Right ventricle myocardium inferior (tissue), 1 donor: ENCODE measurements at places on chromosomes 5 and 9.

DNA sequence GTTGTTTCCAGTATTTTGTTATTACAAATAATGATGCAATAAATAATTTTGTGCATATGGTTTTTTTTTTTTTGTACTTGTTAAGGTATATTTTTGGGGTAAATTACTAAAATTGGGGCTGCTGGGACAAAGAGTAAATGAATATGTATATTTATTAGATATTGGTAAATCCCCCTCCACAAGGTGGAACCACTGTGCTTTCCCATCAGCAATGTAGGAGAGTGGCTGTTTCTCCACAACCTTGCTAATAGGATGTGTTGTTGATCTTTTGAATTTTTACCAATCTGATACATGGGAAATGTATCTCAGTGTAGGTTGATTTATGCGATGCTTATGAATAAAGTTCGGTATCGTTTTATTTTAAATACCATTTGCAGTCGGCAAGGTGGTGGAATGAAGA is 118.1 kb downstream of the TRPM3 start:
- no peak for DNase-seq

- DNase-seq = no peak
These were observed 111.3 kb downstream of the NUDT12 start for GRCh38 chr5:103451261-103451660.

GRCh38 chr5:72600391-72600981 is 93.3 kb upstream of the ZNF366 start:
- DNase-seq = no peak

- no peak for DNase-seq
These were observed 550.8 kb downstream of the CDH9 start for GRCh38 chr5:26487553-26487952.

DNA sequence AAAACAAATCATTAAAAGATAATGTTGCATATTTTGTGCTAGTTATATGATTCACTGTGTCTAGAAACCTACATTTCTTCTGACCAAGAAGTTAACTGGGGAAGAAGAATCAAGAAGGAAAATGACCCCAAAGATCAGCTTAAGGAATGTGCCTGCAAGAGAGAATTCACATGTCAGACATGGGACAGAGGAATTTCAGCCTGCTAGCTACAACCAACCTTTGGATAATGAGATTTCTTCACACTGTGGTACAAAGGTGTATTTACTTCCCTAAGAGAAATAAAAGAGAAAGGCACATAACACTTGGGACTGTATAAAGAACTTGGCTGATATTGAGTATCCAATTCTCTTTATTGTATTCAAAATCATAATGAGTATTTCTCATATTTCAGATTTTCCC is 39.6 kb upstream of the ELL2 start:
- DNase-seq = no peak

DNA sequence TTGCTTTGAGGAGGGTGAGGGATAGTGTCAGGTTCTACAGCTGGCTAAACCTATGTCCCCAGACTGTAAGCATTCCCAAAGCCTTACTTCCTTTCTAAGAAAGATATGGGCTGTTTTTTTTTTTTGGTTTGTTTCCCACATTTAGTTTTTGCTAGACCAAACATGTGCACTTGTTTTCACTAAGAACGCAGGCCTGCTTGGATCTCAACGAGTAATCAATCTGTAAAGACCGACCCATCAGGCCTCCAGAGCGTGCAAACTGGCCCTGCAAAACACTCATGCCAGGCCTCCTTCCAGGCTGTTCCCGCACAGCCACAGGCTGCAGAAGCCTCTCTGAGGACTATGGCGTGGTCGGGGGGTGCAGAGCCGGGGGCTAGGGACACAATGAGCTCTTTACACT is 304.8 kb upstream of the PANK3 start:
- DNase-seq = no peak

GRCh38 chr5:174176511-174176910 is 131.0 kb downstream of the NSG2 start:
- DNase-seq = no peak

DNA sequence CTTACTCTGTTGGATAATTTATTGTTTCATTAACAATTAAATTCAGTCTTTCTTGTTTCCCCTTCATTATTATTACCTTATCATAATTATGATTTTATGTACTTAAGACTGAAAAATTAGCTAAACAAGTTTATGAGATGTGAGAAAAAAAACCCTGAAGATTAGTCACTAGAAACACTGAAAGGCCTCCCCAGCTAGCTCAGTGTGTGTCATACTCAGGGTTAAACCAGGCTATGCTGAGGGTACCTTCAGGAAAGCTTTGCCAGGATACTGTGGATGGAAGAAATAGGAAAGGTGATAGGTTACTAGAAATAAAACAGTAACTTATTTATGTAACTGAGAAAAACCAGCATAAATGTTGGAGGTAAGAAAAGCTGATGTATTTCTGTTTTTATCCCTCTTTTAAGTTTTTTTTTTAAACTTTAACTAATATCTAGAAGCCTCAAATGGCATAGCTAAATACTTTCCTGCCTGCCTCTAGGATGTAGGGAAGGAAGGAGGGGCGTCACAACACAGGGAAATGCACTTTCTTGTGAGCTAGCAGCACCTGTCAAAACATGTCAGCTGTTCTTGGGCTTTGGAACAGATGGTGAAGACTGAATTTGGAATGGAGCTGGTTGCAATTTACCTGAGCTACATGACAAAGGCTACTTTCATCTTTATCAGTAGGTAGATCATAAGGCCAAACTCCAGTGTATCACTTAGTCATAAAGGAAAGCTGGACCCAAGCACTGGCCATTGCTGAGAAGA is 24.2 kb downstream of the NMRK1 start:
- no peak for DNase-seq

DNA sequence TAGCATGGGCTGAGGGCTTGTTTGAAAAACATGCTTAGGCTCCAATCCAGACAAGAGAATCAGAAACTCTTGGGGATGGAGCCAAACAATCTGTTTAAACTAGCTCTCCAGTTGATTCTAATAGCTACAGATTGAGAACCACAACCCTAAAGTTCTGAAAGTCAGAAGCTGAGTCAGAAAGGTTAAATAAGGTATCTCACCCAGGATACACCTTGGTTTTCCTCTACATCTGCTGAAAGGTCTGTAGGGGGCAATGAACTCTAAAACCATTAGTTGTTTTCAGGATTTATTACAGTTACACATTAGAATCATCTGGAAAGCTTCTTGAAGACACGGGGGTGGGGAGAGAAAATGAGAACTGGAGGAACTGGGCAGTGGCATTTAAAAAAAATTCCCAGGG is 5.7 kb downstream of the GFM2 start:
- no peak for DNase-seq

- no peak for DNase-seq
These were observed 93.4 kb downstream of the PIP5K1B start for GRCh38 chr9:68798423-68798822.

GRCh38 chr9:105672711-105673234 is 10.5 kb downstream of the TAL2 start:
- no peak for DNase-seq

GRCh38 chr5:115330830-115331229 is 34.4 kb upstream of the CCDC112 start:
- DNase-seq = no peak

DNA sequence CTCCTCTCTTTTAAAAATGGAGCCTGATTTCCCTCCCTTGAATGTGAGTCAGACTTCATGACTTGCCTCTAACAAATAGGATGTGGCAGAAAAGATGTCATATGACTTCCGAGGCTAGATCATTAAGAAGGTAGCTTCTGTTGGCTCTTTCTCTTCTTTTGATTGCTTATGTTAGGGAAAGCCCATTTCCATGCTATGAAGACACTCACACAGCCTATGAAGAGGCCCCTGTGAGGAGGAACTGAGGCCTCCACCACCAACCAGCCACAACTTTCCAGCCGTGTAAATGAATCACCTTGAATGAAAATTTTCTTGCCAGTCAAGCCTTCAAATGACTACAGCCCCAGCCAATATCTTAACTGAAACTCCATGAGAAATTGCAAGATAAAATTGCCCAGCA is 413.4 kb downstream of the TMEM38B start:
- DNase-seq = no peak

DNA sequence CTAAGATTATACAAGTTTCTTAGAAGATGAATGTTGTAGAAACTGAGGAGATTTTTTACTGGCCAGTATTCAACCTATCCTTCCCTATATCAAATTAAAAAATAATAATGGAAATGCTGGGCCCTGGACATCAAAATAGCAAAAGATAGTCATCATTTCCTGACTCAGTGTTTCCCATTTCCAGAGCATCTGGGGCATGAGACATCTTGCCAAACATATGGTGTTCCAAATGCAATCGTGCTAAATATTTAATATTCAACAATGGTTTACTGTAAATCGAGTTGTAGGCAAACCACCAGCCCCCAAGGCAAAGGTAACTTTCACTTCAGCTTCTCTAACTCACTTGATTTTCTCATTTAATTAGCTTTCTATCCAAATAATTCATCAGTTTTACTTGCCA is 152.9 kb downstream of the FRMD3 start:
- DNase-seq = no peak

DNA sequence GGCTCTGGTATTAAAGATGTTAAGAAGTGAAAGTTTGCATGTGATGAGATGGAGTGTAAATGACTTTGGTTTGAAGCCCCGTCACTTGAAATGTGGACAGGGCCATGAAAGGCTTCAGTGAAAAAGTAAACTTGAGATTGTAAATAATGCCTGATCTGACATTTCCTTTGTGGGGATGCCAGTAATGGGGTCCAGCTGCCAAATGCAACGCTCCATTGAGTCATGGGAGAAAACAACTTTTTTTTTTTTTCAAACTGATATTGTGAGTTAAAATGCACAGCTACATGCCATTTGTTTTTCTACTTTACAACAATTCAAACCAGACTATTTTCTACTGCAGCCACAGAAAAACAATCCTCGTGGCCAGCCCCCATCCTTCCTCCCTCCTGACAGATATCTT is 327.0 kb upstream of the TNC start:
- DNase-seq = no peak

DNA sequence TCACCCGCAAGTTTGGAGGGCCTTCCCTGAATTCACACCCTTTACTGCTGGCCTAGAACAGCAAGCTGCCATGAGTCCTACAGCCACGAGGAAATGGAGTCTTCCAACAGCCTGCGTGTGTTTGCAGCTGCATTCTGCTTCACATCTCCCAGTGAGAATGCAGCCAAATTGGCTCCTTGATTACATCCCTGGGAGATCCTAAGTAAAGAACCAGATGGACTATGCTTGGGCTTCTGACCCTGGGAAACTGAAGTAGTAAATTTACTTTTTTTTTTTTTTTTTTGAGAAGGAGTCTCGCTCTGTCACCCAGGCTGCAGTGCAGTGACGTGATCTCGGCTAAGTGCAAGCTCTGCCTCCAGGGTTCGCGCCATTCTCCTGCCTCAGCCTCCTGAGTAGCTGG is 617.0 kb upstream of the CDH18 start:
- DNase-seq = no peak

- peak; percentile 44 for DNase-seq
These were observed 32.5 kb downstream of the GLT6D1 start for GRCh38 chr9:135606885-135607259.

DNA sequence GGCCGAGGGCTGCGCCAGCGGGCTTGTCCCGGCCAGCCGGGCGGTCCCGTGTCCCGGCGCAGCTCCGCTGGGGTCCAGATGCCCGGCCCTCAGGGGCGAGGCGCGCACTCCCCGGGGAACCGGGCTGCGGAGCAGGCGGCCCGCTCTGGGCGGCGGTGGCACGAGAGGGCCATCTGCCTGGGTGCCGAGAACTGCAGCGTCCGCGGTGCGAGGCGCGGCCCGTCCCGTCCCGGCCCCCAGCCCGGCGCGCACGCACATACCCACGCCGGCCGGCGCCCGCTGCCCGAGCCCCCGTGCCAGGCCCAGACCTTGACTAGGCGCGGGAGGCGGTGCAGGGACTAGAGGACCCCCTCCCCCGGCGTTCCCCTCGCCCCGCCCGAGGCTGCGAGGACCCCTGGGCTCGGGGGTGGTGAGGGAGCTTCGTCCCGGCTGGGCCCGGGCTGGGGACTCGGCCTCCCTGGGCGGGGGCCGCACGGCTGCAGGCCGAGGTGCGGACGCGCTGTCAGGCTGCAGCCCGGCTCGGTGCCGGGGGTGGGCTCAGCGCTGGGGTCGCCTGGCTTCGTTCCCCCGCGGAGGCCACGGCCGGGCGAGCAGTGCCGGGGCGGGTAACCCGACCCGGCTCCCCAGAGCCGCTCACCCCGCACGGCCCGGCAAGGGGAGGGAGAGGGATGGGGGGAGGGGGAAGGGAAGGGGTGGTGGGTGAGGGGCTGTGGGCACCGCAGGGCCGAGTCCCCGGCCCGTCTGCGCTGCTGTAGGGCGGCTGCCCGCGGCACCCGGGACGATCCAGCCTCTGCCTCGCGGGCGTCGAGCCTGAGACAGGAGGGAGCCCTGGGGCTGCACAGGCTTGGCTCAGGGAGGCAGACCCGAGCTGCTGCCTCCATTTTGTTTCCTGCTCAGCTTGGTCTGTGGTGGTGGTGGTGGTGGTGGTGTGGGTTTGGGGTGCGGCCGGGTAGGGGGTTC is 1.2 kb upstream of the NSD1 start:
- DNase-seq = no peak

- no peak for DNase-seq
These were observed 166.4 kb upstream of the OTULINL start for GRCh38 chr5:14415024-14415697.

DNA sequence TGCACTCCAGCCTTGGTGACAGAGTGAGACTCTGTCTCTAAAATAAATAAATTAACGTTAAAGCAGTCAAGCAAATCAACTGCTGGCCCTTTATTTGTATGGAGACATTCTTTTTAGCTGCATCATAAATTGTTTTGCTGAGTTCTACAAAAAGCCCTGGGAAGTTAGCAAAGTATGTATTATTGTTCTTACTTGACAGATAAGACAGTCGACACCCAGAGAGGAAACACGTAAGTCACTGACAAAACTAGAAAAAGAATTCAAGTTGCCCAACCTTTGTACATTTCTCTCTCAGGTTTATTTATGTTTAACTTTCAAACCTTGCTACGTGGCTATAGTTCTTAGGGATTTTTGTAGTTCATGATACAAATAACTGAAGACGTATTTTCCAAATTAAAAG is 40.4 kb upstream of the MACIR start:
- DNase-seq = no peak

GRCh38 chr5:162769019-162769418 is 668.4 kb upstream of the CCNG1 start:
- DNase-seq = no peak

- DNase-seq = peak; percentile 70
These were observed 6.8 kb upstream of the SH3TC2 start for GRCh38 chr5:149069711-149070110.

GRCh38 chr5:7616897-7617296 is 221.0 kb downstream of the ADCY2 start:
- DNase-seq = no peak

DNA sequence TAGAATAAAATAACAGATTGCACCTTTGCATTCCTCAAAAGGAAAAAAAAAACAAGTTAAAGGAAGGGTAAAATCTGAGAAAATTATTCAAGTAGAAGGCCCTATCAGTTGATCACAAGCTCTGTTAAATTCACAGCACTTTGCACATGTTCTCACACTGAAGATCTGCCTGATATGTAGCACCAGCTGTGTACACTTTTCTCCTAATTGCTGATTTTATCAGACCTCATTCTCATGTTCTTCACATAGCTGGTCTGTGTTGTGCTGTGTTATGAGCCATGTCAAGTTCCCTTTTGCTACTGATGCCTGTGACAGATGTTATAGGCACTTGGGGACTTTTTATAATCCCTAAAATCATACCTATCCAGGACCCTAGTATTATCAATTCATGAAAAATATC is 390.4 kb upstream of the PRR16 start:
- DNase-seq = no peak

GRCh38 chr9:91522481-91522880 is 98.8 kb upstream of the NFIL3 start:
- no peak for DNase-seq
